ENCODE measurements at places on chromosomes 7 and 10.

DNA sequence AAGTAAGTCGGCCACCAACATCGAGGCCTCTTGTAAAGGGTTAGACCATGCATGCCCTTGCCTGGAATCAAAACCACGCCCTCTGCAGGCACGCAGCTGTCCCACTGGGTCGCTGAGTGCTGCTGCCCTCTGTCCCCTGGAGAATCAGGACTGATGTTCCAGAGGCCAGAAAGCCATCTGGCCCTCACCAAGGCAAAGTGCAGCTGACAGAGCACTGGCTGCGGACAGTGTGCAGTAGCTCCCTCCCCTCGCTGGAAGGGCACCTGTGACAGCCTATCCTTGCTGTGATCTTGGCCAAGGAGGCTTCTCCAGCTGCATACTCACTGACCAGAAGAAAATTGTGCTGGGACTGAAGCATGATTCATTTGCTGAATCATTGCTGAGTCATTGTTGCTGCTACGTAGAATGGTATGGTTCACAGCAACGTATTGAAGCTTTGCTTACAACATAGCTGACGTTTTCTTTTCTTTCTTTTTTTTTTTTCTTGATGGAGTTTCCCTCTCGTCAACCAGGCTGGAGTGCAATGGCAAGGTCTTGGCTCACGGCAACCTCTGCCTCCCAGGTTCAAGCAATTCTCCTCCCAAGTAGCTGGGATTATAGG, 30.4 kb downstream of the DDC start:
- no peak for DNase-seq

DNA sequence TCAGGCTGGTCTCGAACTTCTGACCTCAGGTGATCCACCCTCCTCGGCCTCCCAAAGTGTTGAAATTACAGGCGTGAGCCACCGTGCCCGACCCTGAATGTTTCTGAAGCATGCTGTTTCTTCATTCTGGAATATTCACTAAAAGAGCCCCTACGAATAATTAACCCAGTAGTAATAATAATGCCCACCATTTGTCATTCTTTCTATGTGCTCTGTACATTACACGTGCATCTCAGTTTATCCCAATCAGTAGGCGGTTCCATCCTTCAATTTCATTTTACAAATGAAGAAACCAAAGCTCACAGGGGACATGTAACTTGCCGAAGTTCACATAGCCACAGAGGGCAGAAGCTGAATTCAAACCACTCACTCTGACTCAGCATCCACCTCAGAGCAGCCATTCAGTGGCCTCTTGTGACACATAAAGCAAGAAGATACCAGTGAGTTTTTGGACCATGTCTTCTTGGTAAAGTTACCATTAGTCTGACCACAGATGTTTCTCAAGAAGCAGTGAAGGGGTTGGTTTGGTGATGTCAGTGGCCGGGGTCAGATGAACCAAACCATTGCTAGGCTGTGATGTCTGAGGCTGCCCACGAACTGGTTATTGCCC, 71.9 kb upstream of the DUSP5 start:
- no peak for DNase-seq

GRCh38 chr10:127698886-127699285, 38.1 kb upstream of the FOXI2 start:
- DNase-seq, result no peak

- DNase-seq, result peak; percentile 22
Observed at GRCh38 chr7:132333301-132333700, 243.0 kb downstream of the PLXNA4 start.

DNA sequence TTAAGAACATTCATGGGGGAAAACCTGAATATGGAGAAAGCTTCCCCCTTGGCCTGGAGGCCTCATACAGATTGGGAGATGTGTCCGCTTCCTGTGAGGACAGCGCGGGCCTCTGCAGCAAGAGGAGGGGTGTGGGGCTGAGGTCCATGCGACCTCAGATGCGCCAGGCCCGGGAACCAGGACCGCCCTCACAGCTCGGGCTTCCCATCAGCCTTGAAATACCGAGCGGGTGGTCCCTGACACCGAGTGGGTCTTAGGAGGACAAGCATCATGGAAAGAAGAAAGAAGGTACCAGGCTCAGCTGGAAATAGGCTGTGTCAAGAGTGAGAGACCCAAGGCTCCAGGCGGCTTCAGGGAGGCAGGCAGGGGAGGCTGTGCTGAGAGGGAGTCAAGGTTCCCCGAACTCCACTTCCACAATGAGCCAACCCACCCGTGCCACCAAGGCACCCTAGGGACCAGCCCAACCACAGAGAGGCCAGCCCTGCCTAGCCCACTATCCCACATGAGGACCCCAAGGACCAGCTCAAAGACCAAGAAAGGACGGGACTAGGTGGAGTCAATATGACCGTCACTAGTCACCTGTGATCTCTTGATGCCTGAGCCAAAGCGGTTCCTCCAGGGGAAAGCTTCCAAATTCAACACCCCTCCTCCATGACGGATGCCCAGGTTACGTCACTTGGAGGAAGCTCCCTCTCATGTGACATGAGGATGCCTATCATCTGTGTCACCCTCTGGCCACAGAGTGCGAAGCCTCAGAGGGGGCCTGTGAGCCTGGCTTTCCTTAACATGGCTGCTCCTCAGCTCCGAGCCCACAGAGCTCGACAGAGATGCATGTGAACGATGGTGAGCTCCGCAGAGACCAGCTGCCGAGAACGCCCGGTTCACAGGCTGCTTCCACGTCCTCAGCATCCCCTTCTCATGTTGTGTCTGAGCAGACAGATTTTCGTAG, 103.7 kb downstream of the TCERG1L start:
- DNase-seq, result no peak

DNA sequence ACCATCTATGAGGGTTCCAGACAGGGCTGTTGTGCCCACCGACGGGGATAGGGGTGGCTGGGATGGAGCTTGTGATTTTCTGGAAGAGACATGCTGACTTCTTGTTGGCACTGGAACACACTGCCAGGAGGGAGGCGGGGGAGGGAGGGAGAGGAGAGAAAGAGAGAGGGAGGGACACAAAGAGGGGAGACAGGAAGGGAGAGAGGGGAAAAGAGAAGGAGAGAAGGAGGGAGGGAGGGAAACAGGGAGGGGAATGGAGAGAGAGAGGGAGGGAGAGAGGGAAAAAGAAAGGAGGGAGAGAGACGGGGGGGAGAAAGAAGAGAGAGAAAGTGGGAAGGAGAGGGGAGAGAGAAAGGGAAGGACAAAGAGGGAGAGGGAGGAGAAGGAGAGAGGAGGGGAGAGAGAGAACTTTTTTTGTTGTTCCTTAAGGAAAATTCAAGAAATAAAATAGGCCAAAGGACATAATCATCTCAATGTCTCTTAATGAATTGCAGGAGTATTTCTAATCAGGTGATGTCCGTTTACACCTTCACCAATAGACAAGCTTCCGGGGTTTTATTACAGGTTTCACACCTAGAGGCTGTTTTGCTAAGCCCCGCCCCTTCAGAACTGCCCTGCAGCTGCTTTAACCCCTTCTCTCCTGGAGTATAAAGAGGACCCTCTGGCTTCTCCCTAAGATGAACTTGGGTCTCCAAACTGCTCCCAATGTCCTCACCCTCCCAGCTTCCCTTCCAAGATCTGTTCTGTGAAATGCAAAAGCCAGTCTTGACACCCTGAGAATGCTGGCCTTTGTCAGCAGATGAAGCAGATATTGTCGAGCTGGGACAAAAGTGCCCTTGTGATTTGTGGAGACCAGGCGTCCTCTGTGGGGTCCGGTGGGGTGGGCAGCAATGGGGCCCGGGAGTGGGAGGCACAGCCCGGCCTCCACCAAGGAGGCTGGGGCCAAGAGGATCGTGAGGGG, 82.0 kb upstream of the GTF2IRD1 start:
- DNase-seq, result peak; percentile 71

- no peak for DNase-seq
Observed at GRCh38 chr10:78768041-78768835, 300.5 kb upstream of the ZMIZ1 start.

DNA sequence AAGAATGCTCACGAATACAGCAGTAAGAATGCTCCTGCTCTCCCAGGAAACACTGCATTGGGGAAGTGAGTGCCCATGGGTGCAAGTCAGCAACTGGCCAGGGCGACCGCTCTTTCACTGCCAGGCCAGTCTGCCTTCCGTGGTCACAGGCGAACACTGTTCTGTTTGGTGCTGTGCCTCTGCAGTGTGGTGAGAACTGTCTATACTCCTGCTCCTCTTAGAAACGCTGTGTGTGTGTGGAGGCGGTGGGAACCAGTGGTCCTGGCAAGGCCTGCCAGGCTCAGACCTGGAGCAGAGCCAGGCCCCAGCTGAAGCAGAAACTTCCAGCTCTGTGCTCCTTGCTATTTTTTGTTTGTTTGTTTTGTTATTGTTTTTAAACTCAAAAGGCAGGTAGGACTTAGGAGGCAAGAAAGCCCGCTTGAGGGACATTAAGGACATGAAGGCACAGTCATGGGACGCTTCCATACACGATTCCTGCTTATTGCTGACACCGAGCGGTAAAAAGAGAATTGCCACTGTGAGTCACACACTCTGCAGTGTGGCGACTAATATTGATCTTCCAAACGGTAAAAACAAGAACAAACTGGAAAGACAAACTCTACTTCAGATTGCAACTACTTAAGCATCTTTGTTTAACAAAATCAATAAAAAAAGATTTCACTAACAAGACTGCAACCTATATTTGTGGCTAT, 430.8 kb downstream of the DNAJB6 start:
- no peak for DNase-seq

DNA sequence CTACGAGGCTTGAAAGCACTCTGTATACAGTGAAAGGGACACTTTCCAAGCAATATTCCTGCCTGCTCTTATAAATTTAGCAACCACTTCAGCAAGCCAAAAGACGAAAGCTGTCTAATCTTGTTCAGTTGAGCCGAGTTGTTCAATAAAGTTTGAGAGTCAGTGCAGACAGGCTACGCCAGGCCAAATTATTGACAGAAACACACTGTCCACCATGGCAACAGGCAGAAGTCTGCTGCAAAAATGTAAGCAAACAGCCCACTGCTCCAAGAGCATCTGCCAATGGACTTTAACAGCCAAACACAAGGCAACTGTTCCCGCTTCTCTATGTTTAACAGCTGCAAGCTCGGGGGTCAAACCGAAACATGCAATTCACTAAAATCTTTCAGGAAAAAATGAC, 85.7 kb downstream of the GLI3 start:
- DNase-seq, result no peak

- no peak for DNase-seq
Observed at GRCh38 chr10:17100586-17100985, 29.0 kb downstream of the CUBN start.

DNA sequence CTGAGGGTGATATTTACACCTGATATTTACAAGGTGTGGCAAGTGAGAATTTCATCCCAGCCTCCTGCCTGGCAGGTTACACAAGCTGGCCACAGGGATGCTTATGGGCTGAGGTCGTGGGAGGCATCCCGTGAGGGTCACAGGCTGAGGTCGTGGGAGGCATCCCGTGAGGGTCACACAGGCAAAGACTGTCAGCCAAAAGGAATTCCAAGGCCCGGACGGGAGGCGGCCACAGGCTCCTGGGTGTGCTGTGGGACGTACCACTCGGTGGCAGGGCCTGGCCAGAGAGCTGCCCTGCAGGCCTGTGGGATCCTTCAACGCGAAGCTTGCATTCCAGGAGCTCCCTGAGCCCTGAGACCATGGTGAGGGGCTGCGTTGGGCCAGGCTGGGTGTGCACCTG, 460.6 kb downstream of the DNAJB6 start:
- DNase-seq, result no peak

DNA sequence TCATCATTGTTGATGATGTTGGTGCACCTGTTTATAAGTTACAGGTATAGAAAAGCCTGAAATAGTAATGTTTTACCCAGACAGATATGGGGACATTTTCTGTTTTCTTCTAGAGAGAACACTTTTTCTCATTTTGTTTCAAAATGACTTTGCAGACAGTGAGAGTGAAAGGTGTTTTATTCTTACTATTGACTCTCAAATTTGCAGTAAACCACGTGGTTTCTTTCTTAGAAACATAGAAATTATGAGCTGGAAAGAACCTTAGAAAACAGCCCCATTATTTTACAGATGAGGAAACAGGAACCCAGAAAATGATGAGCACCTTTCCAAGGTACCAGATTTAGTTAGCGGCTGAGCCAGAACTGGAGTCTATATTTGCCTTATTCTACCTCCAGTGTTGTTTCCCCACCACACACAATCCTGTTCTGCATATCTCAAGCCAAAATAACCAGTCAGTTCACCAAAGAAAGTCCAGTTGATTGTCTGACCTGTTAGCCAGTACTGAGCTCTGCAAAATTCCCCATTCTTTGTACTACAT, 138.9 kb upstream of the AHR start:
- DNase-seq, result no peak

- no peak for DNase-seq
Observed at GRCh38 chr10:81978238-81978637, 103.2 kb downstream of the NRG3 start.

DNA sequence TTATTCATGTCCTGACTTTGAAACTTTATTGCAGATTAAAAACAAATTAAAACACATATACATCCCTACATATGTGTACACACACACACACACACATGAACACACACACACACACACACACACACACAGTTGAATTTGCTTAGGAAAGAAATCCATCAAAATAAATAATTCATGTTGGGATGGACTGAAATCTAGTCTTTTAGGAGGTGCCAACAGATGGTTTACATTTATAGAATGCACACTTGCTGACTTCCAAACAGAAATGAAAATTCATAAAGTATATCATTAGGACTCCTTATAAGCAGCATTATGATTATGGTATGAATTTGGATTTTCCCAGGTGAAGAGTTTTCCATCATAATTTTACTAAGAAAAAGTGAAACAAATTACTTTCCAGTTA, 270.5 kb upstream of the ETV1 start:
- DNase-seq, result no peak

DNA sequence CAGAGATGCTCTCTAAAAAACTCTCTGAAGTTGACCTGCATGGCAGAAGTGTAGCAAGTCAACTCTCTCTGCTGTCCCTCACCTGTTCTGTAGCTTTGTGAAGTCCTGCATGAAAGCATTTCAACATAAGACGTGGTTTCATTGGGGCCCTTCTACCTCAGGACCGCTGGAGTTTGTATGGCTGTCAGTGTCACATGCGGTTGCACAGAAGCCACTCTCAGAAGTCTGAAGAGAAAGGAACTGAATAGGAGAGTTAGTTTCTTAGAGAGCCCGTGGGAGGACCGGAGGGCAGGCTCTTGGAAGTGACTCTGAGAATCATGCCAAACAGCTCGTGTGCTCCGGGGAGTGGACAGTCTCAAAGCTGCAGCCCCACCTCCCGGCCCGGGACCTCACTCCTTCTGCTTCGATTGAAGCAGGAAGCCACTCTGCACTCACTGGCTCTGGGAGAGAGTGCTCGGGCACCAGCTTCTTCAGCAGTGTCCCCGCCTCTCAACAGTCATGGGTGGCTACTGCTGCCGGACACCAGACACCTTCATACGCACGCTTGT, 486.7 kb downstream of the SDK1 start:
- DNase-seq, result no peak

GRCh38 chr10:118692872-118693271, 61.9 kb downstream of the CACUL1 start:
- no peak for DNase-seq

DNA sequence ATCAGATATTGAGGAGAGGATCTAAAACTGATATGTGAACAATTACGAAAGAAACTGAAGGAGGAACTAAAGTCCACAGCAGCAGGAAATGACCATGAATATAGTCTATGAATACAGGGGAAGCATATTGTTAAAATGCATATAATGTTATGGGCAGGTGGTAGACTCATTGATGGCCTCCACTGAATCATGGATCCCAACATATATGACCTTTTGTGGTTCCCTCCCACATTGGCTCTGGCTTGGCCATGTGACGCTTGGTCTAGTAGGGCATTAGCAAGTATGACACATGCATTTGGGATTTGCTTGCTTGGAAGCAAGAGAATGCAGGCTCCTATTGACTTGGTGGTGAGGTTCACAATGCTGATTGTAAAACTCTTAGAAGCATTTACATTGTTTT, 55.2 kb upstream of the RAB18 start:
- DNase-seq, result no peak

GRCh38 chr10:119060107-119060506, 20.5 kb downstream of the EIF3A start:
- DNase-seq, result no peak
